Anterior cingulate cortex (tissue), 58 donors: ENCODE measurements at places on chromosomes 1 and 21.

DNA sequence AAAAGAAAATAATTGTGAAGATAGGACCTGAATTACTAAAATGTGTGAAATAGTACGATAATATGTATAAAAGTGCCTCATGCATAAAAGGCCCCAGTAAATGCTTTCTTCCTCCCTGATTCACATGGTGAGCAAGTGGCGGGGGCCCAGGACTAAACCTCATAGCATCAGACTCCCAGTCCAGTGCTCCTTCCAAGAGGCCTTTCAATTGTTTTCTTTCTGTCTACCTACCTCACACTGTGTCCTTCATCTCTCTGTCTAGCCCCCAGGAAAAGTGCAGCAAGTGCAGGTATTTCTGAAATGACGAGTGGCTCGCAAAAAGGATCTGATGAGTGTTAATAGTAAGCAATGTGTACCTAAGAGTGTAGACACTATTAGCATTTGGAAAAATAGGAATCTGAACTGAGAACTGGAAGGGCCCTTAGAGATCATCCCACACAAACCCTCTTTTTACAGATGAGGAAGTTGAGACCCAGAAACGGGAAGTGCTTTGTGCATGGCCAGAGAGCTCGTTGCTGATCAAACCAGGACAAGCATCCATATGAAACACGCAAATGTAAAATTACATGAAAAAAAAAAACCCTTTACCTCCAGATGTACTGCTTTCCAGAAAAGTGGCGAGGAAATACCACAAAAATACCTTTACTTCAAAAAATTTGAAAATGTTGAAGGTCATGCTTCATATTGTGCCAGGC is 118.2 kb upstream of the HOOK1 start:
- no peak for DNase-seq

GRCh38 chr1:10528066-10529014 is 53.6 kb downstream of the PEX14 start:
- no peak for DNase-seq

- DNase-seq, result no peak
Observed at GRCh38 chr1:73789965-73790364, 408.0 kb downstream of the LRRIQ3 start.

DNA sequence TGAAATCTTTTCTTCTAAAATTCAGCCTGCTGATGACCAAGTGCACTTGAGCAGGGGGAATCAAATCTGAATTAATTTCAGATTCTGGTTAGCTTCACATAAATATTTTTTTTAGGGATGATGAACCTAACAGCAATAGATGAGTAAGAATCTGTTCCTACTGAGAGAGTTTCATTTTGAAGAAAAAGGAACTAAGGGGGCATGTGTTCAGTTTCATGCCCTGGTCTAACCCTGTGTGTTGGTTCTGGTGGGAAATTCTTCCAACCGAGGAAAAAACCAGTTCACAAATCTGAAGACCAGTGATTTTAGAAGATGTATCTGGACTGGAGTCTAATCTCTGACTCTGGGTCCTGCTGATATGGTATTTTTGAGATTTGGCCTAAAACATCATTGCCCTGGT is 13.7 kb downstream of the SELL start:
- no peak for DNase-seq

- no peak for DNase-seq
Observed at GRCh38 chr1:168433238-168433637, 110.6 kb downstream of the XCL2 start.

DNA sequence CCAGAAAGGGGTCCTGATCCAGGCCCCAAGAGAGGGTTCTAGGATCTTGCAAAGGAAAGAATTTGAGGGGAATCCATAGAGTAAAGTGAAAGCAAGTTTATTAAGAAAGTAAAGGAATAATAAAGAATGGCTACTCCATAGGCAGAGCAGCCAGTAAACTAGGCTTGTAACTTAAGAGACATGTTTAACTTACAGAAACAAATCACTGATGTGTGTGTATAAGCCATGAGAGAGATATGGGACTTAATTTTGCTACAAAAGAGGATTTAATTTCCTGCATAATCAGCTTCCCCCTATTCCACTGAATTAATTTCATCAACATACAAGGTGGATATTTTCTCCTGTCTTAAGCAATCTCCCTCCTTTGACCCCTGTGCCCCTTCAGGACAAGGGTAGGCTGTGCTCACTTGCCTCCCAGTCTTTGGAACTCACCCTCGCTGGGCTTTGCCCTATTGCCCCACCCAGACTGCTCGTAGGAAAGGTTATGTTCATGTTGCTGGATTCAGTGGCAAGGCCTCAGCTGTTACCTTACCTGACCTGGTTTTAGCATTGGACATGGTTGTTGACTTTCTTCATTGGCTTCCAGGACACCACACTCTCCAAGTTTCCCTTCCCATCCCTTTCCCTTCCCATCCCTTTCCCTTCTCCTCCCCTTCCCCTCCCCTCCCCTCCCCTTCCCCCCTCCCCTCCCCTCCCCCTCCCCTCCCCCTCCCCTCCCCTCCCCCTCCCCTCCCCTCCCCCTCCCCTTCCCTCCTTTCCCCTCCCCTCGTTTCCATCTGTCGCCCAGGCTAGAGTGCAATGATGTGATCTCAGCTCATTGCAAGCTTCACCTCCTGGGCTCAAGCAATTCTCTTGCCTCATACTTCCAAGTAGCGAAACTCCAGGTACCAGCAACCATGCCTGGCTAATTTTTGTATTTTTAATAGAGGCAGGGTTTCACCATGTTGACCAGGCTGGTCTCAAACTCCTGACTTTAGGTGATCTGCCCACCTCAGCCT is 44.6 kb downstream of the TBCE start:
- DNase-seq, result no peak

GRCh38 chr1:149967041-149967440 is 30.4 kb upstream of the MTMR11 start:
- DNase-seq, result no peak
